CD4-positive, alpha-beta T cell treated with Interleukin-2 at 100 ng/mL for 4 hours (primary cell): ENCODE measurements at places on chromosomes 1 and 21.

GRCh38 chr1:178633056-178633455, 92.0 kb upstream of the RALGPS2 start:
- DNase-seq, result no peak

DNA sequence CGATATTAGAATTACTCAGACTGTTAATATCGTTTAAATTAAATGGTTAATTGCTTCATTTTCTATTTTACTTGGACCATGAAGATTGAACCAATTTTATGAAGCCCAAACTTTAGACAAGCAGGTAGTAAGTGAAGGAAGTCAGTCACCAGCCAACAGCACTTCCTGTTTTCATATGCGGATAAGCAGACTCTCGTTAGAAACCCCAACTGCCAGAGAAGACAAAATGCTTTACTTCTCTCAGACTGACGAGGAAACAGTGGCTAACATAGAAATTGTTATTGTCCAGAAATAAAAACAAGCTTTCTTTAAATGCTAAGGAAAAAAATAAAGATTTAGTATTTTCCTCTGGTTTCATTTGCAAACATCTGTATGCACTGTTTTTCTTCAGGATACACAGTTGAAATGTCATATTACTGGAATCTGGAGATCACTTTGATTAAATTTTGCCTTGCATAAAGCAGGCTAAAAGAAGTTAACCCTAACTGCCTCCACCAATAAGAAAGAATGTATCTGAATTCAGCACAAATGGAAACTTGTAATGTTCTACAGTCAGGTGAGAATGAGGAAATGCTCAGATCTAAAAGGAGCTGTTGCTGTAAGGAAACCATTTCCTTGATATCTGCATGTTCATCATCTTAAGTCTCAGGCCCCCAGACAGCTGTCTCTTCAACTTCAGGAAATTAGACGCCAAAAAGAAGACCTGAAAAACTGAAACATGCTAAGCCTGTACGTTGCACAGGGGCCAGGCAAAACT, 129.8 kb upstream of the SAMSN1 start:
- DNase-seq, result peak; percentile 58

DNA sequence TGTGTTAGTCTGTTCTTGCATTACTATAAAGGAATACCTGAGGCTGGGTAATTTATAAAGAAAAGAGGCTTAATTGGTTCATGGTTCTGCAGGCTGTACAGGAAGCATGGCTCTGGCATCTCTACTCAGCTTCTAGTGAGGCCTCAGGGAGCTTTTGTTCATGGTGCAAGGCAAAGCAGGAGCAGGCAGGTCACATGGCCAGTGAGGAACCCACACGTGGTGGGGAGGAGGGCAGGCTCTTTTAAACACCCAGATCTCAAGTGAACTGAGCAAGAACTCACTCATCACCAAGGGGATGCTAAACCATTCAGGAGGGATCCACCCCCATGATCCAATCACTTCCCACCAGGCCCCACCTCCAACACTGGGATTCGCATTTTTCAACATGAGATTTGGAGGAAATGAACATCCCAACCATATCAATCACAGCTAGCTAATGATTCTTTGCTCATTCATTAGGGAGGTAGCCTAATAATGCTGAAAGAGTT, 51.4 kb upstream of the RAP1A start:
- DNase-seq, result no peak

DNA sequence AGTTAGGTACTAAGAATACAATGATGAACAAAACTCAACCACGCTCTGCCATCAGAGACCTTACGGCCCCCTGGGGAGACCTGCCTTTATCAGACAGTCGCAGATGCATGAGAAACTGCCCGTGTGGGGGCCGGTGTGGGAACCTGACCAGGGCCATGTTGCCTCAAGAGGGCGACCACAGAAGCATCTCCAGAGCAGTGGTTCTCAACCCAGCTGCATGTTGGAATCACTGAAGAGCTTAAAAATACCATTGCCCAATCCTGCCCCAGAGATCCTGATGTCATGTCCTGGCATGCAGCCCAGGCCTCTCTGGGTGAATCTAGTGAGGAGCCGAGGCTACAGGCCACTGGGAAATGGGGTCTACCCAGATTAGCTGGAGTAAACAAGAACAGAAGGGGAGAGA, 108.7 kb downstream of the PRDM2 start:
- DNase-seq, result no peak

- DNase-seq, result no peak
Observed at GRCh38 chr1:43587001-43587400, 56.3 kb downstream of the PTPRF start.

GRCh38 chr1:93695411-93696005, 13.9 kb upstream of the BCAR3 start:
- no peak for DNase-seq

GRCh38 chr1:212607913-212608391, 609 bp upstream of the ATF3 start:
- no peak for DNase-seq

DNA sequence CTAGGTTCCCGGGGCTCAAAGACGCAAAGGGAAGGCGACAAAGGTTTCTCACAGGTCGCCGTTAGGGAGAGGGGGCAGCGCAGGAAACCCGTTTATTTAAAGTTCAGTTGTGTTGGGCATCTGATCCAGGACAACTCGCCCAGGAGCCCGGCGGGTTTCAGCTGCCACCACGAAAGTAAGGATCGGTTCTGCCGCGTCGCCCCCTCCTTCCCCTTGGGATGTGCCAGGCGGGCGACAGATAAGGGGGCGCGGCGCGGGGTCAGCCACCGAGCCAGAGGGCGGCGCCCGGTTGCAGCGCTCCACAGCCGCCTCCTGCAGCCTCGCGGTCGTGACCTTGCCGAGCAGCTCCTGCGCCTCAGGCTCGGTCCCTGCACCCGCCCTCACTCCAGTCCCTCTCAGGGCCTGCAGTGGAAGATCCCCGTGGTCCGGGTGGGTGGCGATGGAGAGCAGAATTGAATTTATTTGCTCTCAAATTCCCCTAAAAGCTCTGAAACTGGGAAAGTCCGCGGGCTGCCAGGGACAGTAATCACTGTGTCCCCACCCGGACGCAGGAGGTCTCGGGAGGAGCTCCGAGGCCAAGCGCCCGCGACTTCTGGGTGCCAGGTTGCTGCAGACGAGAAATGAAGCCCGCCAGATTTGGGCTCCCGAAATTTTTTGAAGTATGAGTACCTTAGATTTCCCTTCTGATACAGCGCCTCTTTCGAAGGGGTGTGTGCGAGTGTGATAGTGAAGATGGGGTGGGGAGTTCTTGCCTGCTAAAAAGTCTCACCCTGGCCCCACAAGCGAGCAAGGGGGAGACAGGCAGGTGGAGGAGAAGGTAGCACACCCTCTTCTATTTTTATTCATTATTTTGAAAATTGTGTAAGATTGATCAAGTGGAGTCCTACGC, 28.4 kb upstream of the NFIA start:
- DNase-seq, result no peak

GRCh38 chr1:233033361-233033760, 83.0 kb downstream of the NTPCR start:
- no peak for DNase-seq

GRCh38 chr1:80101159-80101558, 1094.6 kb upstream of the ADGRL4 start:
- DNase-seq, result no peak

GRCh38 chr1:117173006-117173405, 37.7 kb downstream of the VTCN1 start:
- DNase-seq, result no peak

DNA sequence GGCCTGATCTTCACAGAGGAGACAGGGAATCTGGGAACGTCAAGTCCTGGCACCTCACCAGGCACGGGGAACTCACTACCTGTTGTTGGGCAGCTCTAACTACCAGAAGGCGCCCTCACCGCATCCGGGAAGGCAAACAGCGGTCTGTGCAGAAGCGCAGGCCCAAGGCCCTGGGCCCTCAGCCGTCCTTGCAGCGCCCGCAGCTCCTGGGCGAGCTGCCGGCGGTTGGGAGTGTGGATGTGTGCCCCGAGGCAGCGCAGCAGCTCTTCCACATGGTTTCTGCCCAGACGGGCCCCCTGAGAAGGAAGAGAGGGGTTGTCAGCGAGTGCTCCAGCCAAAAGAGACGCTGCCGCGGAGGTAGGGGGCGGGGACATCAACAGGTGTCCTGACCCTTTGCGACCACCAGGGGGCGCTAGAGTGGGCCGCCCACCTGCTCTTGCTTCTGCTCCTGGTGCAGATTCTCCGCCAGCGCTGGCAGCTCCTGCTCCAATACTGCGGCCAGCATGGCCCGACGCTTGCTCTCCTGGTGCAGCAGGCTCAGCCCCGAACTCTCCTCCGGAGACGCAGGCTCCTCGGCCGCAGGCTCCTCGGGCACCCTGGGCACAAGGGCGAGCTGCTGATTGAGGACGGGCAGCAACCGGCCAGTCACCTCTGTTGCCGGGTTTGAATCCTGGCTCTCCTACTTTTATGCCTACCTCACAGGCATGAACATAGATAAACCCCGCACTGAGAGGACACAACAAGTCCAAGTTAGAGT, 9.3 kb downstream of the MAP3K6 start:
- DNase-seq, result peak; percentile 84

- DNase-seq, result no peak
Observed at GRCh38 chr1:63777286-63777685, 3.5 kb downstream of the ROR1 start.

- DNase-seq, result no peak
Observed at GRCh38 chr1:10250663-10251062, 40.3 kb downstream of the KIF1B start.

DNA sequence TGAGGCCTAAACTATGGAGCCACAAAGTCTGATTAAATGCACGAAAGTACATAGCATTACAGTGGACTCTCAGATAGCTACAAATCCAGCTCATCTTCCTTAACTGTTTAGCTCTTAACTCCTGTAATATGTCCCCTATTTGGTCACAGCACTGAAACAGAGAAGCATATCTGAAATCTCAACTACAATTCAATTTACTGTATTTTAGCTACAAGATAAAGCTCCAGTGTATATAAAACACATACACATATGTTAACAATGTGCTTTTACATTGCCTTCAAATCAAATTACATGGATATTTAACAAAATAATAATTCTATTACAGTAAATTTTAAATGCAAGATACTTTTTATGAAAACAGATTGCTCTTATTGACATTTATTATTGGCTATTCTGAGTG, 849.3 kb upstream of the PRMT6 start:
- no peak for DNase-seq
